ENCODE measurements at places on chromosomes 13 and 19. TPM values are rescaled to one million over a fixed set of nuclear protein-coding genes. Genes with fewer than 3 reads are reported as not detected.

The ZNF615 gene
- polyA plus RNA-seq: 5.0 TPM

The MEX3D gene
- 2.6 TPM for polyA plus RNA-seq

DNA sequence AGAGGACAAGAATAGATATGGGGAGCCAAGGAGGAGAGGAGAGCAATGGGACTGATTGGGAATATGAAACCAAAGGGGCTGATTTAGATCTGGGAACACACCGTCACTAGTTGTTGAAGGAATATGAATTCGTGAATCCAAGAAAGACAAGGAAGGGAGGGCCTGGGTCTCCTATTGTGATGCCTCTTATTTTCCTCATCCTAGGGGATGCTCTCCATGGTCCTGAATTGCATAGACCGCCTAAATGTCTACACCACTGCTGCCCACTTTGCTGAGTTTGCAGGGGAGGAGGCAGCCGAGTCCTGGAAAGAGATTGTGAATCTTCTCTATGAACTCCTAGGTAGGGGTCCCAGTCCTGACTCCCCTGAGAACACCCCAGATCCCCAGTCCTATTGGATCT, 21.5 kb downstream of the RYR1 start:
- no peaks in the 10 kb centered on the region for H3K36me3 ChIP-seq
- no peaks in the 10 kb centered on the region for H3K27me3 ChIP-seq
- H3K4me1 ChIP-seq: no peaks in the 10 kb centered on the region
- no peak overlapping the region for H3K4me3 ChIP-seq

DNA sequence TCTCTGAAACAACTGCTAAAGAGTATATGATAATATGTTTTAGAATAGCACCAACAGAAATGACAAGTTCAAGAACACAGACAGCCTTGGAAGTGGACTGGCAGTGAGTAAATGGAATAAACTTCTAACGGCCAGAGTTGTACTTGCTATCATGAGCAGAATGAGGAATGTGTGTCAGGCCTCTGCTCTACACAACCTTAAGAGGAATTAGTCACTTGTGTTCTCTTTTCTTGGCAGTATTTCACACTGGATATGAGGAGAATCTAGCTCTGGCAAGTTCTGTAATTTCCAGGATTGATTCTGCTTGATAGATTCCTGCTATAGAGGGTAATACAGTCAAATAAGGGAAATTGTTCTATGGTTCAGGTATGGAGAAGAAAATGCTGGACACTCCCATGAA, 757.3 kb downstream of the EFNB2 start:
- DNase-seq: no peak
- no peaks in the 10 kb centered on the region for H3K4me1 ChIP-seq
- H3K4me3 ChIP-seq: no peak overlapping the region
- H3K36me3 ChIP-seq: no peaks in the 10 kb centered on the region
- no peaks in the 10 kb centered on the region for H3K27me3 ChIP-seq
